ENCODE measurements at places on chromosomes 4 and X.

GRCh38 chr4:158161551-158162354 is 11.1 kb downstream of the GASK1B start:
- no peak for DNase-seq

DNA sequence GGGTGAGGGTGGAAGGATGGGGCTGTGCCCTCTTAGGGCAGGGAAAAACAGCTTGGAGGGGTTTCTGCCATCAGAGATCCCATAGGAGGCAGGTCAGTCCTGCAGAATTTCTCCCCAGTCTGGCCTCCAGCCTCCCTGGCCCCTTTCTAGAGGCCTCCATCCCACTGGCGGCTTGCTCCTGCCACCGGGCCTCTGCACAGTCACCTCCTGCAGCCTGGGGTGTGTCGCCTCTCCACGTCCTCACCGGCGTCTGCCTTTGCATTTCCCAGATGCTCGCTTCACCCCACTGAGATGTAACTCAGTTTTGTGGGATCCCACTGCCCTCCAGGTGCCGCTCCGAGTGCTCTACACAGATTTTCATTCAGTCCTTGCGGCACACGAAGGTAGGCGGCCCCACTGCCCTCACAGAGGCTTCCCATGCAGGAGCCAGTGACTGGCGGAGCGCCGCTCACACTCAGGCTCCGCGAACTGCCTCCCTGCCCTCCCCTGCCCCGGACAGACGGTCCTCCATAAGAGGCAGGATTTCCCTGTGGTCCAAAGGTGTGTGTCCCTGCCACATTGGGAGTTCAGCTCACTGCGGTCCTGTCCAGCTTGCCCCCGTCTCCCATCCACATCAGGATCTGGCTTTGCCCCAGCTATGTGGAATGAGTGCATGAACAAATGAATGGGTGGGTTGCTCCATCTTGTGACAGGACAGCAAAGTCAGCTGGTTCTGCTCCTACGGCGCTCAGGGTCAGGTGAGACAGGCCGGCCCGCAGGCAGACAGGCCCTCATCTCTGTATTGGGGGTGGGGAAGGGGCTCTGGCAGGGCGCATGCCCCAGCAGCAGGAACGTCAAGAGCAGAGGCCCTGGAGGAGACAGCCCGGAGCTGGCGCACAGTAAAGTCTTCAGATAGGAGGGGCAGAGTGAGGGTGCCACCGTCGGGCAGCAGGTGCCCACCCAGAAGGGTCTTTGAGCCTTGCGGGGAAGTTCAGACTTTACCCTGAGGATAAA is 2.7 kb upstream of the TMEM271 start:
- DNase-seq = no peak

GRCh38 chr4:139522457-139522856 is 33.6 kb downstream of the SETD7 start:
- DNase-seq = no peak

DNA sequence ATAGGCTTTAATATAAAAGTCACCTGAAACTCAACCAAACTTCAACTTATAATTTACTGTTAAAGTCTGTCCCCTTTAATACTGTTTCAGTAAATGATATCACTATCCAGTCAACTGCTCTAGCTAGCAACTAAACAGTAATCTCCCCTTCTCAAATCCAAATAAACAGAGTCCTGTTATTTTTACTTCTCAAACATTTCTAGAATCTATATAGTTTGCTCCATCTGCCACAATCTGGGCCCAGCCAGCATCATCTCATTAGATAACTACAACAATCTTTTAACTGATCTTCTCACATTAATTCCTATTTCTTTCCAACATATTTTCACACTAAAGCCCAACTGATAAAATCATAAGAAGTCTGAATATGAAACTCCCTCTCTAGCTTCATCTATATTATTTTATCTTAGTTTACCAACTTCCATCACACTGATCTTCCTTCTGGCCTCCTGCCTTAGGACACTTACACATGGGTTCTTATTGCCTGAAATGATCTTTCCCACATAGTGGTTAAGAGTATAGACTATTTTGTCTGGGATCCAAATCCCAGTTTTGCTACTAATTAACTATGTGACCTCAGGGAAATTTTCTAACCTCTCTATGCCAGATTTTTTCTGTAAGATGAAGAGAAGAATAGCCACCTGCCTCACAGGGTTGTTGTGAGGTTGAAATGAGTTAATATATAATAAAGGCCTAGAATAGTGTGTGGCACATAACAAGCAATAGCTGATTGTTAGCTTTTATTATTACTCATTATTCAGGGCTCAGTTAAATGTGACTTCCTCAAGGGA is 18.6 kb downstream of the TBCK start:
- no peak for DNase-seq

GRCh38 chr4:182812916-182813315 is 104.3 kb downstream of the DCTD start:
- no peak for DNase-seq

DNA sequence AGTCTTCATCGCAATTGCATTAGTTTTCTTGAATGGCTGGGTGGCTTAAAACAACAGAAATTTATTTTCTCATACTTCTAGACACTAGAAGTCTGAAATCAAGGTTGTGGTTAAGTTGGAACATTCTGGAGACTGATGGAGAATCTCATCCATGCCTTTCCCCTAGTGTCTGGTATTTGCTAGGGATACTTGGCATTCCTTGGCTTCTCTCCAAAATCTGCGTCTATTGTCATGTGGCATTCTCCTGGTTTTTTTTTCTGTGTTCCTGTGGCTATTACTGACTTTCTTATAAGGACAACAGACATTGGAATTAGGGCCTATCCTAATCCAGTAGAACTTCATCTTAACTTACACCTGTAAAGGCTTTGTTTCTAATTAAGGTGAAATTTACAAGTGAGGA is 272.8 kb upstream of the EPHA5 start:
- no peak for DNase-seq

GRCh38 chrX:42752730-42753129 is 25.2 kb downstream of the PPP1R2C start:
- DNase-seq = no peak

Data from stimulated activated CD8-positive, alpha-beta memory T cell treated with anti-CD3 and anti-CD28 coated beads, Interleukin-2, amount 100 ng/mL, for 1 hour (primary cell).